ENCODE measurements at places on chromosomes 2 and 18.

GRCh38 chr2:110834134-110834827 is 101.9 kb downstream of the ACOXL start:
- no peak for DNase-seq

GRCh38 chr2:26752656-26753055 is 11.4 kb upstream of the SLC35F6 start:
- no peak for DNase-seq

DNA sequence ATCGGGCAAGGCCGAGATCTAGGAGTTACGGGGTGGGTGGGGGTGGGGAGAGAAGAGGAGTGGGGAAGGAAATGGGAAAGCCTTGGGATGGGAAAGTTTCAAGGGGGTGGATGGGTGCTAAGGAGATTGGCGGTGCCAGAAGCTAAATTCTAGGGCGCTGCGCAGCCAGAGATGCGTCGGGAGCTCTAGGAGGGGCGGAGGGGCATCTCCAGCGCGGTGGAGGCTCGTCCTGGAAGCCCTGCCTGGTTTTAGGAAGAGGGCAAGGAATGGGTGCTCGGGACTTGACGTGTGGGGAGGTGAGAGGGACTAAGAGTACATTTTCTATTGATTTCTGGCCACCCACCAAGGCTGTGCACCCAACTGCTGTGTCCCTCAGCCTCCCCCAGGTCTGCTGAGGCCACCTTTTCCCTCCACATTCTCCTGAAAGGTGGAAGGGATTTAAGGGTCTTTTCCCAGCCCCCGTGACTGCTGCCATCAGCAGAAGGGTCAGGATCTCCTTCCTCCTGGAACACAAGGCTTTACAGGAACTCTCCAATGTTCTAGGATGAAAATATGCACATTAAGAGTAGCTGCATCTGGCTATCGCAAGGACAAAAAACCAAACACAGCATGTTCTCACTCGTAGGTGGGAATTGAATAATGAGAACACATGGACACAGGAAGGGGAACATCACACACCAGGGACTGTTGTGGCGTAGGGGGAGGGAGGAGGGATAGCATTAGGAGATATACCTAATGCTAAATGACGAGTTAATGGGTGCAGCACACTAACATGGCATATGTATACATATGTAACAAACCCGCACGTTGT is 1.4 kb downstream of the C2orf72 start:
- DNase-seq: no peak

- no peak for DNase-seq
Observed at GRCh38 chr2:74010087-74010541, 25.4 kb downstream of the TET3 start.

- no peak for DNase-seq
Observed at GRCh38 chr2:206804326-206804725, 38.9 kb downstream of the FASTKD2 start.

GRCh38 chr2:101113441-101114267 is 37.5 kb downstream of the TBC1D8 start:
- no peak for DNase-seq

DNA sequence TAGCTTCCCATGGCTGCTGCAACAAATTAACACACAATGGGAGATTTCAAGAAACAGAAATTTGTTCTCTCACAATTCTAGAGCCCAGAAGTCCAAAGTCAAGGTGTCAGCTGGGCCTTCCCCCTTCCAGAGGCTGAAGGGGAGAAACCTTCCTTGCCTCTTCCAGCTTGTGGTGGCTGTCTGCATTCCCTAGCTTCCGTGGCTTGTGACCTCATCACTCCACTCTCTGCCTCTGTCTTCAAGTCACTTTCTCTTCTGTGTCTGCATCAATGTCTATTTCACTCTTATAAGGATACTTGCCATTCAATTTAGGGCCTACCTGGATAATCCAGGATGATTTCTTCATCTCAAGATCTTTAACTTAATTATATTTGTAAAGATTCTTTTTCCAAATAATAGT is 16.8 kb upstream of the SRBD1 start:
- no peak for DNase-seq
